Posterior cingulate gyrus (tissue), 11 donors: ENCODE measurements at places on chromosomes 7 and 10.

- DNase-seq: no peak
Measured at GRCh38 chr7:90530263-90530662, 60.8 kb downstream of the PTTG1IP2 start.

DNA sequence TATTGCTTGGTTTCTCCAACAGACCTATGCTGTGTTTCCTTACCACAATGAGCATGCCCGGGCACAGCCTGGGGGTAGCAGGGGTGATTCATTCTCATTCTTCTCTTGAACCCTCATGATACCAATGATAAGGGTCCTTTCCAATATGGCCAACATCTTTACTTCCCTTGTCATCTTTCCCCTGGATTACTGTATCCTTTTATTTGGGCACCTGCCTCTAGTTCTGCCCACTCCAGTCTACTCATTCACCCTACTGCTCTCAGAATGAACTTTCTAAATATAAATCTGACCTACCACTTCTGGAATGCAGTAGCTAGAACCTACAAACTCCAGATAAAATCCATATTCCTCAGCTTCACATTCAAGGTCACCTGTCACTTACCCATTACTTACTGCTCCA lies 26.4 kb upstream of the ITPRID1 start:
- no peak for DNase-seq

- DNase-seq: no peak
Measured at GRCh38 chr7:128200376-128200775, 40.7 kb upstream of the LEP start.

GRCh38 chr7:131015657-131015958 lies 281.6 kb upstream of the KLF14 start:
- DNase-seq: no peak

DNA sequence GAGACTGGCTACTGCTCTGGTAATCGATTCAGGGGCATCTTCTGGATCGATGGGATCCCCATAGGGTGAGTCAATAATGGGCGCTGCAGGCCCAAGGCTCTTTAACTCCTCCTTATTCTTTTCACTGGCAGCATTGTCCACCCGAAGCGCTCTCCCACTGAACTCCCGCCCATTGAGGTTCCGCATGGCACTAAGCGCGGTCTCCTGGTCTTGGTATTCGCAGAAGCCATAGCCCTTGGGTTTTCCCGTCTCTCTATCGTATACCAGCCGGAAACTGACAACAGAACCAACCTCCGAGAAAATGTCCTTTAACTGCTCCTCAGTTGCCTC lies 285 bp downstream of the CSTF2T start:
- DNase-seq: no peak

GRCh38 chr10:92413519-92413918 lies 122.6 kb downstream of the MARCHF5 start:
- no peak for DNase-seq

GRCh38 chr7:132650498-132650897 lies 74.2 kb upstream of the PLXNA4 start:
- no peak for DNase-seq

- no peak for DNase-seq
Measured at GRCh38 chr7:26989897-26990670, 105.7 kb downstream of the HOXA1 start.

GRCh38 chr7:143379611-143380259 lies 1.4 kb upstream of the ZYX start:
- no peak for DNase-seq

- no peak for DNase-seq
Measured at GRCh38 chr7:101598422-101598985, 30.6 kb downstream of the MYL10 start.

DNA sequence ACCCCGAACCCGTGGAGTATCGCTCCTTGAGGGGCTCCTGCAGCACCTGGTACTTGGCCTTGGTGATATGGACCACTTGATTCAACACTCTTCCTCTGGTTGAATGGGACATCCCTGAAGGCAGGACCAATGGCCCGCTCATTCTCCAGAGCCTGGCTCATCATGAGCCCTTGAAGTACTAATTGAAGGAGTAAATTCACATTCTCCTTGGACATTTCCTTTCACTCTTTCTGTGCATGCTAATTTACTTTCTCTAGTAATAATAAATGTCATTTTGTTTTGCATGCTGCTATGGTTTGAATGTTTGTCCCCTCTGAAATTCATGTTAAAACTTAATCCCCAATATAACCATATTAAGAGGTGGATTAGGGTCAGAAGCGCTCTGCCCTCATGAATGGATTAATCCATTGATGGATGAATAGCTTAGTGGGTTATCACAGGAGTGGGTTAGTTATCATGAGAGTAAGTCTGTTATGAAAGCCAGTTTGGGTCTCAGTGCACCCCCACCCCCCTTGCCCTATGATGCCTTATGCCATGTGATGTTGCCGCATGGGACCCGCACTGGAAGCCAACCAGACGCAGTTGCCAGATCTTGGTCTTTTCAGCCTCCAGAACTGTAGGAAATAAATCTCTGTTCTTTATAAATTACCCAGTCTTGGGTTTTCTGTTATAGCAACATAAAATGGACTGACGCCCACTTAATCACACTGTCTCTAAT lies 23.8 kb downstream of the FGFBP3 start:
- DNase-seq: no peak

- DNase-seq: no peak
Measured at GRCh38 chr7:151794508-151795167, 82.3 kb downstream of the PRKAG2 start.

DNA sequence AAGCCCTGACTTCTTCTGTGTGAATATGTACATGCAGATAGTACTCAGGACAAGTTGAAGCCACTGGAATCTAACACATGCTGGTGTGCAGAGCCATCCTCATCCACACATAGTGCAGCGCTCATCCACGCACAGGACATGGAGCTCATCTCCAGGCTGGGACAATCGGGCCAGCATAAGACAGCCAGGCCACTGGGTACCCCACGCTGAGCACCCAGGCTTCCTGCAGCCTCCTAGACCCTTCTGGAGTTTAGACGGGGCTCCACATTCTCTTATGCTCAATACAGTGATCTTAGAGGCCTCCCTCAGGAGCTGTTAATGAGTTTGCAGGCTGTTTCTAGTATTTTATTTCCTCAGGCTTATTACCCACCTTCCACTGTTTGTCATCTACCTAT lies 238.9 kb downstream of the TNS3 start:
- no peak for DNase-seq

DNA sequence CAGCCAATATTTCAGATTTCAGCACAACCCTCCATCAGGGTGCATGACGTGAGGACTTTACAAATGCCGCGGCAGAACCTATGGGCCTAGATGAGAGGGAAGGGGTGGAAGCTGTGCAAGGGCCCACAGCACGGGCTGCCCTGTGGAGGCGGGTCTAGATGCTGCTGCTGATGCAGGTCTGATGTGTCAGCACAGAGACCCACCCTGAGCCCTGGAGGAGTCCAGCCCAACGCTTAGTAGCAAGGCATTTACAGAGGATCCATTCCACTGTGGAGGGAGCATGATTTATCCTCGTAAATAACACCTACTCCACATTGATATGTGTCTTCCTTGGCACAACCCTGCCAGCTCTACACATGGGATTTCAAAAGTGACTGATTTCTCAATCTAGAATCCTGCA lies 48.5 kb downstream of the MYL10 start:
- DNase-seq: no peak

DNA sequence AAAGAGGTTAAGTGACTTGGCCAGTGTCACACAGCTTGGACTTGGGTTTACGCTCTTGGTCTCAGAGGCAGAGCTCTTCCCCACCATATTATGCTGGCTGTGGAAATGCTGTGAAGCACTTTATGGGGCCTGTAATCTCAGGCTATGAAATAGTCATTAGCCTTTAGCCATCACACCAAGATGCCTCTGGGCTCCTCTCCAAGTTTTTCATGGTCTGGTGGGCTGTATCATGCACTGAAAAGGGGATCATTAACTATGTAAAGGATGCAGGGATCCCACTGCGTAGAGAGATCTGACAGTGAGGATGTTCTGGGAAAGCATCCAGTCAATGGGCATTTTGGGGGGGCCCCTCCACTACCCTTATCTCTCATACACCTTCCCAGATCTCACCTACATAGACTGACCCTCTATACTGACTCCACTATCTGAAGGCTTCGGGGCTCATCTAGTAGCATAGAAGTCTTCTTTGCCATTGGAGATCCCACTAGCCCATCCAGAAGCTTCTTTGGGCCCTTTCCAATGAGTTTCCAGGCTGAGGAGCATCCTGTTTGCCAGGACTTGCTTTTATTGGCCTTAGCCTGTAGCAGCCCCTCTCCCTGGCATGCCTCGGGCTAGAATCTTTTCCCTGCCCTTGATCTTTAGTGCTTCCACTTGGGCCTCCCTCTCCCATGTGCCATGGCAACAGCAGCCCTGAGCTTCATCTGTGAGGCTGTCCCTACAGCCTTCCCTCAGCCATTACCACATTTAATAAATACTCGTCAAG lies 19.6 kb downstream of the FRMPD2 start:
- no peak for DNase-seq

DNA sequence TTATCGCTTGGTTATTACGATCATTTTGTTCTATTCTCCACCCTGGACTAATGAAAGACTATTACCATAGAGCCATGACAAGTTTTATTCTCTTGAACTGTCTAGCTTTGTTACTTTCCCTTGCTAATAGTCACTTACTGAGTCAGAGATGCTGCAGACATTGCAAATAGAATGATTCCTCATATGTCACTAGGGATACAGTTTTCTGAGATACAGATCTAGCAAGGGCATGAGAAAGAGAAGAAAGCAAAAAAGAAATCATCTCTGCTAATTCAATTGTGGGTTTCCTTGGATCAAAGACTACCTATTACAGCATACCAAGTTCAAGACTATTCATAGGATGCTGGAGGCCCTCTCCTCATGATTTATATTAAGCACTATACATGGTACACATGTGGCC lies 204.3 kb downstream of the MBL2 start:
- no peak for DNase-seq

- DNase-seq: no peak
Measured at GRCh38 chr7:11427686-11428273, 404.2 kb downstream of the THSD7A start.

- no peak for DNase-seq
Measured at GRCh38 chr10:118708571-118708970, 46.2 kb downstream of the CACUL1 start.

GRCh38 chr7:148395990-148396716 lies 194.4 kb upstream of the C7orf33 start:
- no peak for DNase-seq

DNA sequence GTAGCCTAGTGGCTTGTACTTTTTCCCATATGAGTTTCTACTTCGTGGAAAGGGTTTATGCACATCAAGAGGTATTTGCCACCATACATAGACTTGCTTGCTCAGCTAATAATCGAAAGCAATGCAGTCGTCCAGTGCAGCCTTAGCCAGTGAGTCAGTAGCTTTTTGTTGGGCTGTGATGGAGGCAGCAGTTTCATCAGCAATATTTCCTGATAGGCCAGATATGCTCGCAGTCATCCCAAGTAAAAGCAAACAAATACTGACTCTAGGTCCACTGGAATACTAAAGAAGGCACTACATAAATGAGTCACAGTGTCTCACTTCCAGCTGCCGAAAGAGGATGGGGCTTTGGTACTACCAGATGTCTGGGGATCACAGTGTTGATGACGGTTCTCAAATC lies 2.1 kb upstream of the BNIP3 start:
- no peak for DNase-seq
